ENCODE measurements at places on chromosomes 4 and X.

- no peak for DNase-seq
Observed at GRCh38 chr4:190121759-190122158, 51.8 kb upstream of the DUX4 start.

DNA sequence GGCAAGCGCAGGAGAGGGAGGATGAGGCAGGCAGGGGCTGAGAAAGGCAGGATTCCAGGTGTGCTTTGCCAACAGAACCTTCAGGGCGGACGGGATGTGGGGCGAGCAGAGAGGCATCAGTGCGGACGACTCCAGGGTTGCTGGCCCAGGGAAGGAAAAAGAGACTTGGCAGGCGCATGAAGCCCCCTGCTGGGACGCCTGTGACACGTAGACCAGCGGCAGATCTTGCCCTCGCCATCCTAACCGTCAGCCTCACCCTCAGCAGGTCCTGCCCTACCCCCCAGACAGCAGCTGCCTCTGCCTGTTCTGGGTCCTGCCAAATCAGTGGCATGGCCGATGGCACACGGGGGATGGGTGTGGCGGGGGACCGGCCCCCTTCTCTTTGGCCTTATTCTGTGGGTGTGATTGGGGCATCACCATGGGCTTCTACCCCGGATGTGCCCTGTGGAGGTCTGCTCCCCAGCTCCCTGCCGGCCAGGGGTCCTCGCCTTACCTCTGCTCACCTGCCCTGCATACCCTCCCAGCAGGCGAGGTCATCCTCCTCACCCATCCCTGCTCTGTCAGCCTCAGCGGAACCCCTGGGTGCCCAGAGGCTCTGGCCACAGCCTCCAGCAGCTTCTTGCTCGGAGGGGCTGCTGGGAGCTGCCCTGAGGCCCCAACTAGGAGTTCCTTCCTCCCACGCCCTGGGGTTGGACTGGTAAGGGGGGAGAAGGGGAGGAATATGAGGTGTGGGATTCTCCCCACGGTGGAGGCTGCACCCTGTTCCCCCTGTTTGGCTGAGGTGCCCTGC, 2.9 kb upstream of the SH3BP2 start:
- DNase-seq: no peak

DNA sequence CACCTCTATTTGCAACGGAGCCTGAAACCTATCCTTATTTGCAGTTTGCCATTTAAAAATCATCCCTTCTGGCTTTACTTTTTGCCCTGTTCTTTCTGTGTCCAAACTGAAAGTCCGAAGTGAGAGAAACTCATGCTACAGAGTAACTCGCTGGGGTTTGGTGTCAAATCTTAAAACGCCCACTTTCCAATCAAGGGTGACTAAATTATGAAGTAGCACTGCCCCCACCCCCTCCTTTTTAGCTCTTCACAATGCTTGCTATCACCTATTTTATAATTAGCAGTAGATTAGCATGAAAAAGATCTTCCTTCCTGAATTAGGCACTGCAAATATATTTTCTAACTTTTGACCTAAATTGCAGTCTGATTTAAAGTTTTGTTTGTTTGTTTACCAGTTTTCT, 52.5 kb downstream of the VGLL1 start:
- peak; percentile 54 for DNase-seq

- peak; percentile 16 for DNase-seq
Observed at GRCh38 chr4:48858130-48858529, 27.2 kb downstream of the OCIAD1 start.

- DNase-seq: no peak
Observed at GRCh38 chr4:73606465-73606974, 13.7 kb downstream of the RASSF6 start.

GRCh38 chr4:174672276-174672675, 150.0 kb upstream of the HPGD start:
- no peak for DNase-seq

DNA sequence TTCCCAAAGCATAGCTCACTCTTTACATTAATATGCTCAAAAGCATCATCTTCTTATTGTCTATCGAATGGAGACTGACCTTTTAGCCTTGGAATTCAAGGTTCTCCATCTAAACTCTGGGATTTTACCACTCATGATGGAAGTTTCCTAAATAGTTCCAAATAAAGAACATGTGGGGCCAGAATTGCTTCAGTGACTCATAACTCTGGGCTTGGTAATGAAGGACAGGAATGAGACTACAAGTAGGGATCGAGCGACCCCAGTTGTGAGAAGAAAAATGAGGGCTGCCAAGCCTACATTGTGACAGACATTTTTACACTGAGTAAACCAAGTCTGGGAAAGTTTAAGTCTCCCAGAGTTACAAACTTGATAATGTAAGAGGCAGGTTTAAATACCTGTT, 269.9 kb downstream of the CBLL2 start:
- DNase-seq: no peak

- no peak for DNase-seq
Observed at GRCh38 chr4:8353912-8354453, 84.4 kb downstream of the HTRA3 start.

- peak; percentile 29 for DNase-seq
Observed at GRCh38 chr4:184306949-184307348, 89.3 kb upstream of the ENPP6 start.

- no peak for DNase-seq
Observed at GRCh38 chrX:150005027-150005426, 66.7 kb upstream of the EOLA2 start.

- no peak for DNase-seq
Observed at GRCh38 chr4:140253556-140254027, 99.6 kb upstream of the MAML3 start.

DNA sequence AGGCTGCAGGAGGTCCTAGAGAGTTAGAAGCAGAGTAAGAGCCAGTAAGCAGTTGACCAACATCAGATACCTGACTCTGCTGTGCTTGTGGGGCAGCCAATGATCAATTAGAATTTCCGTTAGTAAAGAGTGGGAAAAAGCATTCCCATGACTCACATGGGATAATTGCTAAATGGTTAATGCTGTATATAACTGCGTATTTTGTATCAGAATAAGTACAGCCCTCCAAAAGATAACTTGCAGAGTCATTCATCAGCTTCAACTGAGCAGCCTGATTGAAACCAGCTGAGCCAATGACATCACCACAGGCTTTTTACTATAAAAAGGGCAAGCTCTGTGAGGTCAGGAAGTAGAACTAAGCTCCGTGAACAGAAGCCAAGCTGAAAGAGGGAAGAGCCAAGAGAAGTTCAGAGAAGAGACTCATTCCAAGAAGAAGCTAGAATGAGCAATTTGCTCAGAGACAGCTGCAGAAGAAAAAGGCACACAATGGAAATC, 67.9 kb downstream of the PPP3CA start:
- peak; percentile 12 for DNase-seq

GRCh38 chr4:85414972-85415371, 60.0 kb upstream of the ARHGAP24 start:
- DNase-seq: no peak

DNA sequence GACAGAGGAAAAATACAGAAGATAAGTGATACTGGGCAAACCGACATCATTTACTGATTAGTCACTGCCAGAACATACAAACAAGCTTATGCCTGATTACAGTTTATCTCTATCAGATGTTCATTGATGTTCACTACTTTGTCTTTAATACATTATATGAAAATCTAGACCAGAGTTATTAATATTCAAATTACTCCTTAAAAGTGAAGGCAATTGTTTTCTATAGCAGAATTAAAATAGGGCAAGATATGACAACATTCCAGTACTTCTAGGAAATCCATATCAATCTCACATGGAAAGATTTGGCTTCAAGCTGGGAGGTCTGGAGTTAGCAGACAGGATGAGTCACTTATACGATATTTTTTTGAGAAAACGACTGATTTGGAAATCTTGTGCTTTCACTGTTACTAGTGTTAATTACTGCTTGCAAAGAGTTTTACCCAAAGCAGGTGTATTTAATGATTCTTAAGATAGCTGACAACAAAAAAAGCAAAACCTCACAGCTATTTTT, 31.8 kb downstream of the HPGD start:
- DNase-seq: no peak

DNA sequence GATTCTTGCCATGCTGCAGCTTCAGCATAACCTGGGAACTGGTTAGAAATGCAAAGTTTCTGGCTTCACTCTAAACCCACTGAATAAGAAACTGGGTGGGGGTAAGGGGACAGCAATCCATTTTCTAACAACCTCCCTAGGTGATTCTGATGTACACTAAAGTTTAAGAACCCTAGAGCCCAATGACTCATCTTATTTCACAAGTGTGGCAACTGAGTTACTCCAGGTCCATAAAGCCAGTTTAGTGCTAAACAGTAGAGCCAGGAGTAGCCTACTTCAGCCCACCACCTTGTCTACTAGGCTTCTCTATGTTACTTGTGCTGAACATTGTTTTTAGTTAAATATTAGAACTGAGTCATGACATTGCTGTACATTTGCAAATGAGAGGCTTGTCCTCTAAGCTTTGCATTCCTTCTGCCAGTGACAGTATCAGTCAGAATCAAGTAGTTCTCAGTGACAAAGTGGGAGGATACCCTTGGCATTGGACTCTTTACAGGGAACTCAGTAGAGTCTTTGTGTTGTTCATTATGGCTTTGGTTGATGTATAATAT, 518.0 kb downstream of the RPA4 start:
- no peak for DNase-seq

DNA sequence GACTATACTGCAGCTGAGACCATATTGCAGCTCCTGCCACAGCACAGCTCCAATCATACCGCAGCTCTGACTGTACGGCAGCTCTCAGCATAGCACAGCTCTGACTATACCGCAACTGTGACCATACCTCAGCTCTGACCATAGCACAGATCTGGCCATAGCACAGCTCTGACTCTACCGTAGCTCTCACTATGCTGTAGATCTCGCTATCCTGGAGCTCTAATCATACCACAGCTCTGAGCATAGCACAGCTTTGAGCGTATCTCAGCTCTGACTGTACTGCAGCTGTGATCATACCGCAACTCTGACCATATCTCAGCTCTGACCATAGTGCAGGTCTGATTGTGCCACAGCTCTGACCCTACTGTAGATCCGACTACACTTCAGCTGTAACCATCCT, 139.2 kb downstream of the ASMT start:
- no peak for DNase-seq

DNA sequence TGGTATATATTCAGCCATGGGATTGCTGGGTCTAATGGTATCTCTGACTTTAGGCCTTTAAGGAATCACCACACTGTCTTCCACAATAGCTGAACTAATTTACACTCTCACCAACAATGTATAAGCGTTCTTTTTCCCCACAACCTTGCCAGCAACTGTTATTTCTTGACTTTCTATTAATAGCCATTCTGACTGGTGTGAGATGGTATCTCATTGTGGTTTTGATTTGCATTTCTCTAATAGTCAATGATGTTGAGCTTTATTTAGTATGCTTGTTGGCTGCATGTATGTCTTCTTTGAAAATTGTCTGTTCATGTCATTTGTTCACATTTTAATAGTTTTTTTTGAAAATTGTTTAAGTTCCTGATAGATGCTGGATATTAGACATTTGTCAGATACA, 235.2 kb downstream of the HEPH start:
- DNase-seq: no peak

DNA sequence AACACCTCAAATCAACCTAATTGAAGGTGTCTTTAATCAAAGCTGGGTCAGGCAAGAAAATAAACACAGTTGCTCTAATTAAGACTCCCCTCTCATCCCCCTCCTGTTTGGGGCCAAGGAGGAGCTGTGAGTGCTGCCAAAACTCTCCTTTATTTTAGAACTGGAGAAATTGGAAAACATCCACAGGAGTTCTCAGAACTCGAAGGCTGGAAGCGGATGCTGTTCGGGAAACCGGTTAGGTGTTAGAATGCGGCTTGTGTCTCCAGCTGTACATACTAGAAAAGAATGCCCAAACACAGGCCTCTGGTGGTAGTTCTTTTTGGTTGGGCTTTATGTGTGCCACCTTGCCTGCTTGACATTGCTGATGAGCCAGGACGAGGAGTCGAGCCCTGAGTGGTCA, 118.2 kb downstream of the GPR143 start:
- DNase-seq: no peak

DNA sequence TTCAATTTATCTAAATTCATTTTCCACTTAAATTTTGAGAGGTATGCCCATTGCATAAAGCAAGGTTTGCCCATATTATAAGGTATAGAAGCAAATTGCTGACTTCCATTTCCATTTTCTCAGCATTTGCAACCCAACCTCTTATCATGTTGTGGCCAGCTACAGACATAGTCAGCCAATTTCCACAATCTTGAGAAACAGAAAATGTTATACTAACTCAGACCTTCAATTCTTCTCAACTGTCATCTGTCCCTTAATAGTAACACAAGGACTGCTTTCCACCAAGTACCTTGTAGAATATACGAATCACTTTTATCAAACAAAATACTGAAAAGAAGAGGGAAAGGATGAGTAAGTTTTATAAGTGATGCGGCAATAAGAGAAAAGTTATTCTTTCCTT, 11.2 kb upstream of the GRIA3 start:
- no peak for DNase-seq

DNA sequence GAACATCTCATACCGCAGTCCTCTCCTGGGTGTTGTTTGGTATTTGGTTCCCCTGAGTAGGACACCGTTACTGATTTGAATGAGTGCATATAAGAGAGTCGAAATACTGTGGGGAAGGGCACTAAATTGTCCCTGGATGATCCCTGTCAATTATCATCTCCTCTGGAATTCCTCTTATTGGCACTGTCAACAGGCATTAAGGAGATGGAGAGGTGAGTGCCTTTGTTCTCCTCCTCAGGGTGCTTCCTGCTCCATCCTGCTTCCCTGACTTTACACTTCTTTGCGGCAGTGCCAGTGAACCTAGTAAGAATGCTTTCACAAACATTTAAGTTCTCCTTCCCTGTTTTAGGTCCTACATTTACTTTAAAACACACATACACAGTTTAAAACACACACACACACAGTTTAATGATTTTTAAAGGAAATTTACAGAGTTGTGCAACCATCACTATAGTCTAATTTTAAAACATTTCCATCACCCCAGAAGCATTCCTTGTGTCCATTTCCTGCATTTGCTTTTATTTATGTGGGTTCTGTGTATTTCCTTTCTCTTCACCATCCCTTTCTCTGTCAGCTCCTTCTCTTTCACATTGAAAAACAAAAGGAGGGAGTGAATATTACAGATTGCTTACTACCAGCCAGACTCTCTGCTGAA, 20.9 kb upstream of the ZRSR2 start:
- no peak for DNase-seq

GRCh38 chr4:25449270-25449669, 72.2 kb downstream of the ANAPC4 start:
- DNase-seq: no peak

DNA sequence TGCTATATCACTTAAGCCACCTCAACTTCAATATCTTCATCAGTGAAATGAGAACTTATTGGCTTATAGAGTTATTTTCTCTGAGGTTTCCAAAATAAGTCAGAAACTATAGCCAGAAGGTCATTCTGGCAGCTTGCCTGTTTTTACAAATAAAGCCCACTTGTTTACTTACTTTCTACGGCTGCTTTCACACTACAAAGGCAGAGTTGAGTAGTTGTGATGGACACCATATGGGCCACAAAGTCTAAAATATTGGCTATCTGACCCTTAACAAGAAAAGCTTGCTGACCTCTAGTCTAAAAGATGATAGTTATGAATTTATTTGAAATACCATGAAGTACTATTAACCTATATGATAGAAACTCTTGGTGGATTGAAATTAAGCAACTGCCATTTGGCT, 67.3 kb upstream of the ATOH1 start:
- DNase-seq: no peak

- DNase-seq: no peak
Observed at GRCh38 chrX:9775930-9776329, 10.3 kb upstream of the GPR143 start.

GRCh38 chr4:6885953-6886557, 23.6 kb upstream of the TBC1D14 start:
- no peak for DNase-seq

- DNase-seq: peak; percentile 63
Observed at GRCh38 chrX:48956728-48957414, 536 bp downstream of the OTUD5 start.

GRCh38 chr4:86934147-86934770, 552 bp upstream of the AFF1 start:
- DNase-seq: no peak
